Right cardiac atrium (tissue), 5 donors: ENCODE measurements at places on chromosomes 16 and 17. TPM values are rescaled to one million over a fixed set of nuclear protein-coding genes. Genes with fewer than 3 reads are reported as not detected.

Gene RRAD
- 375 TPM for polyA plus RNA-seq

Gene C16orf74
- 1.8 TPM for polyA plus RNA-seq

GRCh38 chr17:6027342-6028024 is 42.7 kb upstream of the WSCD1 start:
- DNase-seq = no peak

- DNase-seq = no peak
Measured at GRCh38 chr17:82552580-82552979, 33.0 kb downstream of the FOXK2 start.

DNA sequence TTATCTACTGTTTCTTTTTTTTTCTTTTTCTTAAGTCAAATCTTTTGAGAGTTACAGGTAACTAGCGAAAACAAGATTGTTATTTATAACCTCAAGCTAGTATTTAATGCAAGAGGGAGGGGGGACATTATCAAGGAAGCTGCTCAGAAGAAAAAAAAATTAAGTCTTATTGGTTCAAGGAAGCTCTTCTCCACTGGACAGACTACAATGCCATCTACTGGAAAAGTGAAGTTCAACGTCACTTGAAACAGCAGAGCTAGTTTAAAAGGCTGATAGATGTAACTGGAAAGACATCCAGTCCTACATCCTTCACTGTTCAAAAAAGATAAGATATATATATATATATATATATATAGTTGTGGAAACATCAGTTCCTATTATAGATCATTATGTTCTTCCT is 418.0 kb upstream of the PSMD7 start:
- no peak for DNase-seq

- peak; percentile 57 for DNase-seq
Measured at GRCh38 chr16:88686062-88686438, 257 bp downstream of the SNAI3 start.

- no peak for DNase-seq
Measured at GRCh38 chr17:29195465-29196081, 15.4 kb upstream of the MYO18A start.

DNA sequence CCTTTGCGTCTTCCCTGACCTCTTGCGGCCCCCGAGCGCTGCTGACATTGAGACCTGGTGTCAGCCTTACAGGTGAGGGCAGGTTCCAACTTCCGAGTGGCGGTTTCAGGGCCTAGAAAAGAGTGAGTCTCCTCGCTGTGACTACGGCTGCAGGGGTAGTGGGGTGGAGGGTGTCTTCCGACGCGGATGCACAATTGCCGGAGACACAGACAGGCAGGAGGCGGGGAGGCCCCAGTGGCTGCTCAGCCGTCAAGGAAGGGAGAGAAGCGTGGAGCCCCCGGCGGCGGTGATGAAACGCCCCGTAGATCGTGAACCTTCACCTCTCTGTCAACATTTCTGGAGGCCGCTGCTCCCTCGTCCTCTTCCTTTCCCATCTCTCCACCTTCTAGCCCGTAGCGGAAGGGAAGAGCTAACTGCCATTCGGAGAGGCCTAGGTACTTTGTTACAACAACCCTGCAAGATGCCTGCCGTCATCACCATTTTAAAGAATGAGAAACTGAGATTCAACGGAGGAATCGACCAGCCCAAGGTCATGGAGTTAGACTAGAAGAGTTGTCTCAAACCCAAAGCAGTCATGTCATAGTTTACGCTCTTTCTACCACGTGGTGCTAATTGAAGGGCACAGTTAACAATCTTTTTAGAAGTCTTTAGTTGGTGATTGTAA is 485 bp downstream of the DNAJA3 start:
- DNase-seq = peak; percentile 37

- no peak for DNase-seq
Measured at GRCh38 chr16:11151156-11151884, 104.7 kb downstream of the SOCS1 start.

GRCh38 chr17:49887086-49887743 is 39.3 kb upstream of the TAC4 start:
- no peak for DNase-seq
